SK-N-SH (cell line): ENCODE measurements at places on chromosomes 1 and 21. TPM values are rescaled to one million over a fixed set of nuclear protein-coding genes. Genes with fewer than 3 reads are reported as not detected.

LSM10 gene
- 87.5 and 96.8 TPM in 2 replicates for polyA plus RNA-seq

ETV3L gene
- not detected in 2 replicates for polyA plus RNA-seq

DNA sequence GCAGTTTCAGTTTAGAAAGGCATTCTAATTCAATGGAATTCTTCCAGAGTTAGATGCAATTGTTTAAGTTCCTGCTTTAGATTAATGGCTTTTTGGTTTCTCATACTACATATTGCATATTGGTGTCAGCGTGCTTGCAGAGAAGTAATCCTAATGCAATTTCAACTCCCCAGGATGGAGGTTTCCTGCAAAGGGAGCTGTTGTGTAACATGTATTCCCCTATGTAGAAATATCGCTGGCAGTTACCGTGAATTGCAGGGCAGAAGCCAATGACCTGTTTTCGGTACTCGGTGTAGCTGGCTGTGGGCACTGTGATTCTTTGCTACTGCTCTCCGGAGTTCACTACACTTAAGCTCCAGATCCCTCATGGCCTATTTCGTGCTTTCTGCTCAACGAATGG lies 256.1 kb upstream of the PTBP2 start:
- H3K4me3 ChIP-seq: no peak overlapping the region
- no peaks in the 10 kb centered on the region for H3K27me3 ChIP-seq
- no peak for DNase-seq
- H3K27ac ChIP-seq: no peak overlapping the region
- H3K36me3 ChIP-seq: no peaks in the 10 kb centered on the region

HP1BP3 gene
- 205 and 236 TPM in 2 replicates for polyA plus RNA-seq

PROX1 gene
- 0.25 and 0.45 TPM in 2 replicates for polyA plus RNA-seq
